ENCODE measurements at places on chromosomes 7 and 10.

GRCh38 chr7:92656121-92656520 is 65.9 kb upstream of the FAM133B start:
- no peak for DNase-seq

DNA sequence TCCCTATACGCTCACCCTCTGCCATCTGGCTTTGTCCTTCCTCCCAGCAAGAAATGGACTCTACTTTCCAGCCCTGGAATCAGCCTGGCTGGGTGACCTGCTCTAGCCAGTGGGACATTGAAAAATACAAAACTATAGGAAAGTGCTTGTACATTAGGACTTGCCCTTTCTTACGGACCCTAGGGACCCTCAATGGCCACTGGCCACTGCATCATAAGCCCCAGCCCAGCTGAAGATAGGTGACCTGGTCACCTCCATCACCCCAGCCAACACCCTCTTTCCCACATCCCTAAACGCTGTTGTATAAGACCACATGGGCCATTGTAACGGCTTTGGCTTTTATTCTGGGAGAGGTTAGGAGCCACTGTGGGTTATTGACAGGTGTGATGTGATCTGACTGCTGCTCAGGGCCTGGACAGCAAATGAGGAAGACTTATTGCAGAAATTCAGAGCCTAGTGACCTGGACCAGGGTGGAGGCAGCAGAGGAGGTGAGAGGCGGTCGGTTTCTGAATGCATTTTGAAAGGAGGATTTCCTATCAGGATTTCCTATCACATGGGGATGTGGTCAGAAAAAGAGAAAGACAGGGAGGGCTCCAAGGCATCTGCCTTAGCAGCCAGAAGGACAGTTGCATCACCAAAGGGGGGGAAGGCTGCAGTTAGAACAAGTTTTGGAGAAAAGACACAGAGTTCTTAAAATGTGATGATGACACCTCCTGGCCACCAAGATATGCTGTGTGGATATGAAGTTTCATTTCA is 2.2 kb upstream of the LMBR1 start:
- peak; percentile 7 for DNase-seq

DNA sequence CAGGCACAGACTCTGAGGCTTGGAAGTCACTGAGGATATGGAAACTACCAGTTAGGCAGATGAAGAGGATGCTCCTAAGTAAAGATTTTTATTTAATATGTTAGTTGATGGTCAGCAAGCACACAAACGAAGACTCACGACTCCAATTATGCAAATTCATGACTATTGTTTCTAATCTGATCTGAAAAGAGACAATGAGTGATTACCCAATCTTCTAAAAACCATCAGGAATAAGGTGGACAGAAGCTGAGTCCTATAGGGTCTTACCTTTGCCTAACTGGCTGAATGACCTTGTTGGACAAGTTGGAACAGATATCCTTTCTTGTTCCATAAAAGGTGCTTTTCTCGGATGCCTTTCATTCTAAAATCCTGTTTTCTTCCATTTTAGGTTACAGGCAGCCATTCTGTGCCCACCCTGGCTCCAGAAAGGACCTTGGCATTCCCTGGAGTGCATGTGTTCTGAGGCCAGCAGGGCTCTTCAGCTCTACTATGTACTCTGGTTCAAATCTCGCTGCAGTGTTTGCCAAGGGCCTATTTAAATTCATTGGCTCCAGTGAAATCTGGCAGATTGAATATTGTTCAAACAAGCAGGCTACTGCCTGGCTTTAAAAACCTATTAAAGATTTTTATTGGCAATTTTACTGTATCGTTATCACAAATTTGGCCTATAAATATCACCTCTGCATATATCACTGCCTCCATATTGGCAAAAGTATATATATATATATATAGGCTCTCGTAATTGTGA is 77.5 kb downstream of the SLC25A13 start:
- no peak for DNase-seq

- no peak for DNase-seq
Measured at GRCh38 chr7:84792231-84792893, 394.5 kb downstream of the SEMA3D start.

DNA sequence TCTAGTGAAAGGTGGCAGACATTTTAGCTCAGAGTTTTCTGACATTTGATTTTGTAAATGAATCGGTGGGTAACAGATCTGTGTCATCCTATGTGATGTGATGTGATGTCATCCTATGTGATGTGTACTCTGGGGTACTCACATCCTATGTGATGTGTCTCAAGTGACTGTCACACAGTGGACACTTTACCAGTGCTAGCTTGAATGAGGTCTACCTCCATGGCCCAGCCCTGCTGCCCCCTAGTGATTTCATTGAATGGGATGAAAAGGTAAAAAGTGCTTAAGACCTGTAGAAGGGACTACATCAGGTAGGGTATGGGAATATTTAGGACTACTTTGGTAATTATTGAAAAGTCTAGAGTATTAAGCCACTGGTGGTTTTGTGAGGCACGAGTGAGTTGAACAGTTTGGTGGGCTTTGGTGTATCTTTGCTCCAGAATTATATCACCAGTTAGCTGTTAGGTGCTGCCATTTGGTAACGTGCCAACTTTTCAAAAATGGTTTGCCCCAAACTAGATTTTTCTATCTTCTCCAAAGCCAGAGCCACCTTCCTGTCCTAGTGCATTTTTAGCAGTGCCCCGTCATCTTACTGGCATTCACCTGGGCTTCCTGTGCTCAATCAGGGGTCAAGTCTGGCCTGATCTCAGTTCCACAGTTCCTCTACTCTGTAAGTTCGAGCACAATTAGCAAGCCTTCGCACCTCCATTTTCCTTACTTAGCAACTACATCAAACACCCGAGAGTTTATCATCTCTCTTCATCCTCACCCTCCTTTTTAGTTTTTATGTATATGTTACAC is 9.7 kb downstream of the EIF4H start:
- no peak for DNase-seq

- DNase-seq = no peak
Measured at GRCh38 chr7:26658389-26659084, 205.9 kb downstream of the SKAP2 start.

GRCh38 chr7:17146621-17147020 is 151.8 kb upstream of the AHR start:
- DNase-seq = no peak

DNA sequence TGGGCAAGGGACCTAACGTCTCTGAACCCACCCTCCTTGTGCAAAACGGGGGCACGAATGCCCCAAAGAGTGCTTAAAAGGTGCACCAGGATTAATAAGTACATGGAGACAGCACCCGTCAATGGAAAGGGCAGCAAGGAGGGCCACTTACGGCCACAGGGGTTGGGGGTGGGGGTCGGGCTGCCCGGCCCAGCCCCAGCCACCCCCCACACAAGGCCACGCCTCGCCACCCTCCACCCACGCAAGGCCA is 213.4 kb downstream of the MAD1L1 start:
- DNase-seq = no peak

- DNase-seq = no peak
Measured at GRCh38 chr10:88861036-88861435, 9.4 kb upstream of the ANKRD22 start.

- DNase-seq = no peak
Measured at GRCh38 chr10:97325754-97326153, 6.7 kb downstream of the FRAT1 start.

DNA sequence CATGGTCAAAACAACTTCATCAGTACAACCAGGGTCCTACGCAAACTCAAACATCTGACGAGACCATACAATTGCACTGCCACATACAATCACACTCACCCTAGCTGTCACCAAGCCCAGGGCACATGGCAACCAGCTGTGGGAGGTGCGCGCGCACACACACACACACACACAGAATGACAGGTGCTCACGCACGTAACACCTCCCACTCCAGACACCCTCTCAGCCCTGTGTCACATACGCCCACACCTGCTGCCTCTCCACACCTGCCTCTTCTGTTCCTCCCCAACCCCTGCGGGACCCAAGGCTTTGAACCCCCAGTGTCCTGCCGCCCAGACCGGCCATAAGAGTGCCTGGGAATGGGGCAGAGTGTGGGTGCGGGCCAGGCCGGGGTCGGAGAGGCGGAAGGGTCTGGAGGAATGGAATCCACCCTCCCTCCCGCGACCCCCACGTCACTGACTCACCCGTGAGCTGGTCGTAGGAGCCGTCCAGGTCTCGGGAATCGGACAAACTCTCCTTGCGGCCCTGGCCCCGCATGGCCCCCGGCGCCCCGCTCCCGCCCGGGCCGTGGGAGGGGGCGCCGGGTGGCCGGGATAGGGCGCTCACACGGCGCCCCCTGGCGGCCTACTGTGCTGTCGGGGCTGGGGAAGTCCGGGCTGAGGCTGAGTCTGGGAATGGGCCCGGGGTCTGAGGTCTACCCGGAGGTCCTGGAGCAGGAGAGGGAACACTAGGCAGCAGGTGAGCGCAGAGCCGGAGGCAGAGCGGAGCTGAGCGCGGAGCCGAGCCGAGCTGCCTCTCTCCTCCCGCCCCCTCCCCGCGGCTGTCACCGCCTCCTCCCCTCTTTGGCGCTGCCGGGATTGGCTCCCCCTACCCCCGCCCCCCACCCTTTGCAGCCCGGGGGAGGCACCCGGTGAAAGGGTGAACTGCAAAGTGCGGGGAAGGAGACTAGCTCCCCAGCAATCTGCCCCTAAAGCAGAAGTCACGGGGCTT is at the start of gene KCNIP2:
Gene KCNIP2, minus strand, starts transcription at position 769 of the 990 bp plus-strand sequence. Its CDS starts 232 bp downstream, at position 537.
- peak; percentile 80 for DNase-seq

DNA sequence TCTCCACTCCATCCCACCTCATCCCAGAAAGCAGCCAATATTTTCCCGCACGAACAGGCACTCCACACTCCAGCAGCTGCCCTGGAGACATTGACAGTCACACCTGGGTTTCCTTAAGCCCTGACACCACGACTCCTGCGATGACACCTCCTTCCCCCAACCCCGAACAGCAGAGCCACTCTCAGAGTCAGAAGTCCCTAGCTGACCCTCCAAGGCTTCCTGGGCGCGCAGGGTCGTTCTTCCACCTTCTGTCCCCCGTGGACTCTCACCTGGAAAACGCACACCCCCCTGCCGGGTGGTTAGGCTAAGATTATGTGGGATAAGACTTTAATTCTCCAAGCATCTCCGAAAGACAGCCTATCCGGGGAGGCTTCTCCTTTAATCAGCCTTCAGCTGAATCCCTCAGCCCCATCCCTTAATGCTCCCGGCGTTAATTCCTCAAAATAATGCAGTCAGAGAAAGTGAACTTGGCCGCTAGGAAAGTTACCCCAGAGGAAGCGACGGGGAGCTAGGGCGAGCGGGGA is 1.1 kb downstream of the DENND11 start:
- DNase-seq = no peak

DNA sequence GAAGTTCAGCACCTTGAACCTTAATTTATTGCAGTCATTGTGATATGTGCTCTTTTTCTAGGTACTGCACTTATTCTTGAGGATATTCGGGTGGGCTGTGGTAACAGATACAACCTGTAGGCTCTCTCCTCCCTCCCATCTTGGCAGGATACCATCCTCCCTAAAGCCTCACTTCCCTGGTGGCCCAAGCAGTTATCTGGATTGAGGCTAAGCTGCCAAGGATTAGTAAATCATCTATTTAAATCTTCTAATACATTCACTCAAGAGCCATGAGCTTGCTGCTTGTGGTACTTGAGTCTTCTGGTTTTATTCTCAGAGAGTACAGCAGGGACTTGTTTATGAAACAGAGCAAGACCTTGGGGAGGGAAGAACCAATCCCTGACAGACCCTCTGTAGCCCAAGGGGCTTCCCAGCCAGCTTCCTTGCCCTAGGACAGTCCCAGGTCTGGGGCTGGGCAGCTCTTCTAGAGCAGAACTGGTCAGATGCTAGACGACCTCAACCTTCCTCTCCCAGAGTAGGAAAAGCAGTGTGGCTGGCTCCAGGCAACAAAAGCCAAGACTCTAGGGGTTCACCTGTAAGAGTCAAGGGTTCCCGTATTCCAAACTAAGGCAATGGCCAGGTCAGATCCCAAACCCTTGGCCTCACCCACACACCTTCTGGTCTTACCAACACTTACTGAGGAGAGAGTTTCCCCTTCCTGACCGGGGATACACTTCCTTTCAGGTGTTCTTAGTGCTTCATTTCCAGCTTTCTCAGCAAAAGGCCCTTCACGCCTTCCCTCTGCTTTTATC is 21.3 kb downstream of the WNT8B start:
- DNase-seq = no peak

GRCh38 chr7:10939237-10939910 is 34.3 kb upstream of the PHF14 start:
- DNase-seq = peak; percentile 6

GRCh38 chr10:133567609-133568286 is 2.4 kb upstream of the SYCE1 start:
- no peak for DNase-seq

- no peak for DNase-seq
Measured at GRCh38 chr10:97866524-97867219, 17.0 kb downstream of the GOLGA7B start.

- no peak for DNase-seq
Measured at GRCh38 chr7:99943641-99944496, 14.4 kb upstream of the GJC3 start.

GRCh38 chr10:119101366-119102098 is 2.4 kb upstream of the DENND10 start:
- DNase-seq = no peak

DNA sequence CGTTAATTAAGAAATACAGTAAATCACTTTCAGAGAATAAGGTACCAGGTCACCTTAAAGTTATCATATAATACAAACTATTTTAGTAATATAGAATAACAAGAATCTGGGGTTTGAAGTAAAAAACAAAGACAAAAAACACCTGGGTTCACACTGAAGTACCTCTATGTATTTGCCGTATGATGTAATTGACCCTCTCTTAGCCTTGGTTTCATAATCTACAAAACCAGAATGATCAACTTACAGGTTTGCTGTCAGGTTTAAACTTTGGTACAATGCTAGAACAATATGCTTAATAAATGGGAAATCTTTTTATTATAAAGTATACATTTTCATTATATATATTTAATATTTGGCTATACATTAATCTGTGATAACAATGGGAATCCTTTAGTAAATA is 58.3 kb downstream of the CDCA7L start:
- DNase-seq = no peak

All from CD8-positive, alpha-beta T cell (primary cell).